AG04450 (cell line): ENCODE measurements at places on chromosomes 11 and 22. TPM values are rescaled to one million over a fixed set of nuclear protein-coding genes. Genes with fewer than 3 reads are reported as not detected.

DNA sequence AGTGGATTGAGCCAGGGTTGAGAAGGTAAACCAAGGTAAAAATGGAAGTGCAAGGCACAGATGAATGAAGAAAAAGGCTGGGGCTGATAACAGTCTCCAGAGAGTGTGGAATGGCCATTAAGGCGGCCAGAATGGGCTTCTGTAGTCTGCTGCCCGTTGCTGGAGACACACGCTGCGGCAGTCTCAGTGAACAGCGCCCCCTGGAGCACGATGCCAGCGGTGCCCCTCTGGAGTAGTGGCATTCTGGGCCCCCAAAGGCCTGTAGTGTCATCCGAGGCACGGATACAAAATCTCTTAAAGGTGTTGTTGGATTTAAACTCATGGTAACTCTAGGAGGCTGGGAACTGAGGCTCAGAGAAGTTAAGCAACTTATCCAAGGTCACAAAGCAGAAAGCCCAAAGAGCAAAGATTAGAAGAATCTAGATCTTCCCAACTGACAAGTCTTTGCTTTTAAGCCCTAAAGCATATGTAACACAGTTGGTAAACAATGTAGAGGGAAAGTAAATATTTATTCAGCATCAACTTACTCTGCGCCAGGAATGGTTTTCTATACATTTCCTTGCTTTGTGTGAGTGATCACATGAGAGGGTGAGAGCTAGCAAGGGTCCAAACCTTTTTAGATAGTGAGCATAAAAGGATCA is 18.2 kb downstream of the KCNJ1 start:
- DNase-seq: no peak

DNA sequence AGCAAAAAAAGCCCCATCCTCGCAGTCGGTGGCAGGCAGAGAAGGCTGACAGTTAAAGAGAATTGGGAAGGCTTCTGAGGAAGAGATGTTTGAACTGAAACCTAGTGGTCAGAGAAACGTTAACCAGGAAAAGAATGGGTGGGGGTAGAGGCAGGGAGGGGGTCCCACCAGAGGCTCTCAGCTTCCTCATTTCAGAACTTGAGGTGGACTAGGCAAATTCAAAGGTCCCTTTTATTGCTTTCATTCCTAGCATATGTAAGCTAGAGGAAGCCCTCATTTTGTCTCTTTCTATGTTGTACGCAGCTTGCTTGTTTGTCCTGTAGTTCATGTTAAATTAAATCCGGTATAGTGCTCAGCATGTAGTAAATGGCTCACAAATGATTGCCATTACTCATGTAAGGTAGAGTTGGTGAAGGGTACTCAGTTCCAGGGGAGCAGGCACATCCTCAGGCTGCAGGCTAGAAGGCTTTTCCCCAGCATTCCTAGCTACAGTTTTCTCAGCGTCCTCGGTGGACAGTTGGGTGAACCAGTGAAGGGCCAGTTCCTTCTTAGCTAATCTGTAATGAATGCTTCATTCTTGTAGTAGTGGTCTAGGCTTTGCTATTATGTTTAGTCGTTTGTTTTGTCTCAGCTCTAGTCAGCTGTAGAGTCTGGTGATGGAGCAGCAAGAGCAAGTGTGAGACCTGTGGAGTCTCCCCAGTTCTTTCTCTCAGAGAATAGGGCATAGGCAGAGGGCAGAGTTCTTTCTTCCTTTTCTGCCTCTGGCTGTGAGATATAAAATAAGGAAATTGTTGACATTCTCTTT is 58.6 kb downstream of the UVRAG start:
- no peak for DNase-seq

DNA sequence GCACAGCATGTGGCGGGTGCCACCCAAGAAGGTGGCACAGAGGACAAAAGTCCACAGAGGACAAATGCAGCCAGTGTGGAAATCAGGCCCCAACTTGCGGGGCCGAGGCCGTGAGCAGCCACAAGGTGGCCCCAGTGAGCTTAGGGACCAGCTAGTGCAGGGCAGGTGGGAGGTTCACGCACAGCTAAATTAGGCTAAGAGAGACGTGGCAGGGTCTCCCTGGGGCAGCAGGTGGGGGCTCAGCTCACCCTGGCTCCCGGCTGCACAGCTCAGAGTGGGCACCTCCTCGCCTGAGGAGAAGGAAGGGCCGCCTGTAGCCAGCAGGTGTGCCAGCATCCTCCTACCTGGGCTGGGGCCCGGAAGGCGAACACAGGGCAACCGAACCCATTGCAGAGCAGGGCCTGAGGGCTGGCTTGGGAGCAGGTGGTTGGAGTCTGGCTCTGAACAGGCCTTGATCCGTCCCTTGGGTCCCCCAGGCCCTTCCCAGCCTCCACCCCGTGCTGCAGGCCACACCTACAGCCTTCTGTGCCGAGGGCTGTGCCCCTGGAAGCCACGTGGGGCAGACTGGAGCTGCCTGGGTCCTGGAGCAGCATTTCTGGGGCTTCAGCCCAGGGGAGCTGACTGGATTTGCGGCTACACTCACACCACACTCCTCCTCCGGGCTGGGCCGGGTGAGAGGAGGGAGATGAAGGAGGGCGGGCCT is 26.1 kb upstream of the CELSR1 start:
- no peak for DNase-seq

DNA sequence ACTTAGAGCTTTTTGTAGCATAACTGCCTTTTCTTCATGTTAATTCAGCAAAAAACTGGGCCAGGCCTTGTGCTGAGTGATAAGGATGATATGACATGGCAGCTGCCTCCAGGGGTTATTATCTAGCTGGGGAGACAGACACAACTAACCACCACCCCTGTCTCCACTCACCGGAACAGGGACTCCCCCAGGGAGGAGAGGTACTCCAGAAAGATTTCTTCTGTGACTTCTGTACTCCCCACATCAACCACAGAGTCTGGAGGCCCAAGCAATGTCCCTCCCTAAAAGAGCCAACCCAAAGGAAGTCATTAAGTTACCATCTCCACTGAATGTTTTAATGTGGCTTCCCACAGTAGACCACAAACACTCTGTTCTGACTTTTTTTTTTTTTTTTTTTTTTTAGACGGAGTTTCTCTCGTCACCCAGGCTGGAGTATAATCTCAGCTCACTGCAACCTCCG is 14.3 kb upstream of the PMM1 start:
- no peak for DNase-seq

DNA sequence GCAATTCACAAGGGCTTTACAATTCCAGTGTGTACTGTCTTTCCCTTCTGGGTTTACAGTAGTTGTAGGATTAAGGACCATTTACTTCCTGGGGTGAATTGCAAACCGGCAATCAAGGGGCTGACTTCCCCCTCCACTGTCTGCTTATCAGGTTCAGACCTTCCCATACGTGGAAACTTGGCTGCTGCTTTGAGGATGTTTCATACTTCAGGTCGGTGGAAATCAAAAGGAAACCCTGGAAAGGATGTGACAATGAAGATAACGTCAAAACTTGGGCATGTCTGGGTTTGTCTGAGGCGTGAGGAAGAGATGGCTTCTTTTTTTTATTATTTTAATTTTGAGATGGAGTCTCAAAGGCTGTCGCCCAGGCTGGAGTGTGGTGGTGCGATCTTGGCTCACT is 2.1 kb upstream of the RTCB start:
- no peak for DNase-seq

DNA sequence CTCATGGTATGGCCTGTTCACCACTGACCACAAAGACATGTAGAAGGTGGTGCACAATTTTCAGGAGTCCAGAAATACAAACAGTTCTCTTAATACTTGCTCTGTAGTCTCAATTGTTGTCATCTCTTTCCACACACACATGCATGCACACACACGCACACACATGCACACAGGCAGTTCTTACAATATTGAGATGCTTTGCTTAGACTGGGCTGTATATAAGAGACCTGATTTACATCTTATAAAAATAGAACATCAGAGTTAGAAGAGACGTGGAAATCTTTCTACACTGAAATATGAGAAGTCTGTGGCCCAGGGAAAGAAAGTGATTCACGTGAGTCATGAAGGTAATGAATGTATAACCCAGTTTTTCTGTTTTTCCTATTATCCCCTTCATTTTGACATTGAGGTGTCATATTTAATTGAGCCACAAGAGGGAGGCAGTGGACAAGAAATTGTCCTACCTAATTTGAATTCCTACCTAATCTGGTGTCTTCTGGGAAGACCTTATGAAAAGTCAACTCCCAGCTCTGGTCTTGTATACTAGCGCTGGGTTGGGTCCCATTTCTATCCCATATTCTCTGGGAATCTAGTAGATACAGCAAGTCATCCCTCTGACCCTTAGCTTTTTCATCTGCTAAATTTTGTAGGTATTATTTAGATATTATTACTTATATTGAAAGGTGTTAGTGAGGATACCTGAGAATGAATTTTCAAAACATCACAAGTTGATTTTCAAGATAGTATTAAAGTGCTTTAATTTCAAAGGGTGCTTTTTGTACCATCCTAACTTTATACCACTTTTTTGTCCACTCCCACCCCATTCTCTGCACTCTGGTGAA is 14.9 kb upstream of the MS4A4A start:
- DNase-seq: no peak

- DNase-seq: no peak
Observed at GRCh38 chr11:16505481-16505880, 149.1 kb upstream of the SOX6 start.

GRCh38 chr11:67006029-67006884 is 16.7 kb upstream of the SYT12 start:
- no peak for DNase-seq

GRCh38 chr11:62726156-62726914 is 922 bp downstream of the HNRNPUL2 start:
- DNase-seq: no peak

CALCA gene
- polyA plus RNA-seq: not detected in 2 replicates

AAMDC gene
- polyA plus RNA-seq: 45.9 and 57.7 TPM in 2 replicates

B4GALNT4 gene
- 7.8 and 9.5 TPM in 2 replicates for polyA plus RNA-seq

ASPHD2 gene
- polyA plus RNA-seq: 1.9 TPM in 2 replicates

CNIH2 gene
- 2.0 and 2.8 TPM in 2 replicates for polyA plus RNA-seq

E2F8 gene
- polyA plus RNA-seq: 0.98 and 1.0 TPM in 2 replicates
